T-cell (primary cell): ENCODE measurements at places on chromosomes 1 and 21.

GRCh38 chr1:42463921-42464320 is 835 bp downstream of the CCDC30 start:
- DNase-seq: no peak

DNA sequence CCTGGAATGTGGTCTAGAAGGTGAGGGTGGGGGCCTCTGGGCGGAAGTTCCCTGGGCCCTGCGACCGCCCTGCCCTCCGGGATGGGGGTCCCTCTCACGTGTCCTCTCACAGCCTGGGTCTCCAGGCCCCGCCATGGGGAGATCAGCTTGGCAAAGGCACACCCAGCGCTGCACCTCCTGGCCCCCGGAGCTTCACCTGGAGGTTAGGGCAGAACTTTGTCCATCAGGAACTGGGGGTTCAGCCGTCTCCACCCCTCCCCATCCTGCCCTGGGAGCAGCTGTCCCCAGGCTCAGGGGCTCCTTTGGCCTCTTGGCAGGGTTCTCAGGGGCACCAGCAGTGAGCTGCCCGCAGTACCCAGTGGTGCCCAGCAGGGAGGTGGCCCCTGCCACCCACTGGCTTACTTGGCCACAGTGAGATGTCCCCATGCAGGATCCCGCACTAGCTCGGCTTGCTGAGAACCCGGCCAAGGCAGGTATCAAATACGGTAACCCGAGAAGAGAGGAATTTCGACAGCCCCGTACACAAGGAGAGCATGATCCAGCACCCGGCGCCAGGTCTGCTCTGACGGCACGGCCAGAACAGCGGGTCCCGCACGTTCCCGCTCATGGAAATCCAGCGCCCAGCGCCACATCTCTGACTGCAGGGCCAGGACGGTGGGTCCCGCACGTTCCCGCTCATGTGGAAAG is 36.7 kb downstream of the RRP1 start:
- no peak for DNase-seq

- DNase-seq: no peak
Measured at GRCh38 chr1:206457408-206458120, 12.7 kb upstream of the IKBKE start.

DNA sequence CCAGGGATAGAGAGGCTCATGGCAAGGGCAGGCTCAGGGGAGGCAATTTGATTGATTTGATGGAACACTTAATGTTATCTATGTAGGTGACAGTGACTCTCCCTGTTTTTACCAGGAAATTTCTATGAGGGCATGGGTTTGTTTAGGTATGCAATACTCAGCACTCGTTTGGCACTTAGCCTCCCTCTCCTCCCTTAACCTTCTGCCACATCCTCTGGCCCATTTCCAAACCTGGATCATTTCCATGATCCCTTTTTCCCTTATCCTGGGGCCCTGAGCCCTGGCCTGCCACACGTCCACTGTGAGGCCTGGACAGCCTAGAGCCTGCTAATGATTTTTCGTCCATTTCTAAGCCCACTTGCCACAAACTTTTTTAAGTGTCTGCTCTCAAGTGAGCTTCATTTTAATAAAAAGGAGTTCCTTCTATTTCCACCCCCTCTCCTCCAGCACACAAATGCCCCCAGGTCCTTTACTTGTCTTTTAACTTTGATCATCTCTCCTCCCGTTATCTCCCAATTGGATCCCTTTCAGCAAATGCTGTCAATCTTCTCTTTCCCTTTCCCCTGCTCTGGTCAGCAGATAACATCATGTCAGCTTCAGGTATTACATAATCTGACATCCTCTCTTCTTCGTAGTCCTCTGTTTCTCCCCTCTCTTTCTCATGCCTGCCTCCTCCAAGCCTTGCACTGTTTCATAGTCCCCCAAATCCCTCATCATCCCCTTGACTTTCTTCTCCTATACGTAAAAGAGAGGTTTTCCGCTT is 37.8 kb upstream of the GADD45A start:
- no peak for DNase-seq
